ENCODE measurements at places on chromosomes 12 and 14.

DNA sequence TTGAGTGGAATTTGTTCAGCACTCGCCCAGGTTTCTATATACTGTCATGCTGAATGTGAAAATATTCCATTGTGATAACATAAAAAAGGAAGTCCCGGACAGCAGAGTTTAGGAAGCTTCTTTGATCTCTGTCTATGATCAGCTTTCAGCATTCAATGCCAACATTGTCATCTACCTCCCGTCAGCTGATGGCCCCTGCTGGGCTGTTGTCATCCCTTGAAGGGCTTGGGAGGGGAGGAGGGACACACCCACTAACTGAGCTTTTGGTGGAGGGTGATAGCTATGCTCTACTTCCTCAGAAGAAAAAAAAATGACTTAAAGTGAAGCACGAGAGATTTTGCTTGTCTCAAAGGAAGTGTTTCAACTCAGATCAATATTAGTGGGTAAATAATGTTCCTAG is 4.7 kb upstream of the KRT77 start:
- DNase-seq: no peak

- no peak for DNase-seq
These were observed 31.6 kb downstream of the CDK17 start for GRCh38 chr12:96368687-96369086.

DNA sequence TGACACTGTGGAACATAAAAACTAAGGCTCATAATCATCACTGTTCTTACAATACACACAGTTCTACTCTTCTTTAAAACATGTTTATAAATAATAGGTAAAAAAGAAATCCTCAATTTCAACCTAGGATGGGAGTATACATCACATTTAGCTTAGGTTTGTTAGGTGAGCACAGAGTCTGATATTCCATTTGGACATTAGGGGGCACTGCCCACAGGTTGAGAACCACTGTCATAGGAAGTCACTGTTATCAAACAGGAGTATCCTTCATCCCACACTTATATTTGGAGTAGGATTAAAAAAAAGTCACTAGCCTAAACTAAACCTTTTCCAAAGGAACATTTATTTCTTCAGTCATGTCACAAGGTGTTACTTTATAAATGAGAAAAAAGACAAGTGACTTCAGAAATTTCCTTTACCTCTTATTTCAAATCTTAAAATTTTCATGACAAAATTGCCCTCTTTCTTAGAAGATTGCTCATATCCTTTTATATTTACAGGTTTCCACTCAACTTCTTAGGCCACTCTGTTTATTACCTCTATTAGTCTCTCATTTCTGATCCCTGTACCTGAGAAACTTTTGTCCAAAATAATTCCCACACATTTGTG is 240.6 kb downstream of the CPNE8 start:
- DNase-seq: no peak

- DNase-seq: no peak
These were observed 27.7 kb downstream of the PPP1R13B start for GRCh38 chr14:103819503-103820307.

DNA sequence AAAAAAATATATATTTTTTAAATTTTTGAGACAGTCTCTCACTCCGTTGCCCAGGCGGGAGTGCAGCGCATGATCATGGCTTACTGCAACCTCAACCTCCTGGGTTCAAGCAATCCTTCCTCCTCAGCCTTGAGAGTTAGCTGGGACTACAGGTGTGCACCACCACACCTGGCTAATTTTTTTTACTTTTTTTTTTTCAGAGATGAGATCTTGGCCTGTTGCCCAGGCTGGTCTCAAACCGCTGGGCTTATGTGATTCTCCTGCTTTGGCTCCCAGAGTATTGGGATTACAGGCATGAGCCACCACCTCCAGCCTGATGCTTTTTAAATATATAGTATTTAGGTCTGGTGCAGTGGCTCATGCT is 24.5 kb downstream of the MDM2 start:
- DNase-seq: no peak

DNA sequence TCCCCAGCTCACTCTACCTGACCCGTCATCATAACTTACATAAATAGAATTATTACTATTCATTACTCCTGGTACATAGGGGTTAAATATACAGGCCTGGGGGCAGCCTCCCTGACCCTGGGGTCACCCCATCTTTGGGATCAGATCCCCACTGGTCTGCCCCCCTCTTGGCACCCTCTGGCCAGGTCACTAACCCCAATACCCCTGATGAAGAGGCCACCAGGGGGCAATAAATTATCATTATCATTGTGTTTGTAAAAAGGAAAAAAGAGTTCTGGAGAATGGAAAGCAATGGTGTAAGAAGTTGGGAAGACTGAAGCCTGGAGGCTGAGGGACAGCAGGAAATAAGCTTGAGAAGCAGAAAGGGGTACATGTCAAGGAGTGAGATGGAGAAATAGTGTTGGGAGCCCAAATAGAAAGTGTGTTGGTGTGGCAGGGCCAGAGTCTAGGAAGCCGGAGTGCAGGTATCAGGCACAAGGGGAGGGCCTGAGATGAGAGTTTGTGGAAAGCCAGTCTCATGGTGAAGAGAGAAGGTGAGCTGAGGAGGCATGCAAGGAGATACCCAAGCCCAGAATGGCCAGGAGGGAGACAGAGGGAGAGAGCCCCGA is 6.1 kb upstream of the AAAS start:
- DNase-seq: no peak

DNA sequence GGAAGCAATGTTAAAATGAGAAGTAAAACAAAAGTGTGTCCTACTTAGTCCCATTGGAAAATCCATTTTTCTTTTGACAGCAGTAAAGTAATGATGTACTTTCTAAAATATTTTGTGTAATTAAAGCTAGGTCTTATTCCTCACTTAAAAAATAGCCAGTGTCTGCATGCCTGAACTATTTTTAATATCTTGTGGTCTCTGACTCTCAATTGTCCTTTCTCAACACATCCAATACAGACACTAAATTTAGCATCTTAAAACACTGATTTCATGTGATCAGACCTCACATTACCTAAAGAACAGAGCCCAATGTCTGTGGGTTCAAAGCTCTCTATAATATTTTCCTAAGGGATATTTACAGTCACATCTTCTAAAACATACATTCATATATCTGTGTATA is 108.0 kb downstream of the DERA start:
- DNase-seq: no peak

DNA sequence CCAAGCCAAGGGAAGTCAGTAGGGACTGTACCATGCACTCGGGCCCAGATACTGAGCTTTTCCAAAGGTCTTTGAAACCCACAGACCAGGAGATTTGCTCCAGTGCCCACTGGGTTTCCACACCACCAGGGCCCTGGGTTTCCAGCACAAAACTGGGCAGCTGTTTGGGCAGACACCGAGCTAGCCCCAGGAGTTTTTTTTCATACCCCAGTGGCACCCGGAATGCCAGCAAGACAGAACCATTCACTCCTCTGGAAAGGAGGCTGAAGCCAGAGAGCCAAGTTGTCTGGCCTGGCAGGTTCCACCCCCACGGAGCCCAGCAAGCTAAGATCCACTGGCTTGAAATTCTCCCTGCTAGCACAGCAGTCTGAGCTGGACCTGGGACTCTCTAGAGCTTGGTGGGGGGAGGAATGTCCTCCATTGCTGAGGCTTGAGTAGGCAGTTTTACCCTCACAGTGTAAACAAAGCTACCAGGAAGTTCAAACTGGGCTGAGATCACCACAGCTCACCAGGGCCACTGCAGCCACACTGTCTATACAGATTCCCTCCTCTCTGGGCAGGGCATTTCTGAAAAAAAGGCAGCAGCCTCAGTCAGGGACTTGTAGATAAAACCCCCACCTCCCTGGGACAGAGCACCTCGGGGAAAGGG is 793.7 kb downstream of the RPS29 start:
- no peak for DNase-seq

GRCh38 chr12:115945491-115945885 is 332.0 kb downstream of the MED13L start:
- no peak for DNase-seq

DNA sequence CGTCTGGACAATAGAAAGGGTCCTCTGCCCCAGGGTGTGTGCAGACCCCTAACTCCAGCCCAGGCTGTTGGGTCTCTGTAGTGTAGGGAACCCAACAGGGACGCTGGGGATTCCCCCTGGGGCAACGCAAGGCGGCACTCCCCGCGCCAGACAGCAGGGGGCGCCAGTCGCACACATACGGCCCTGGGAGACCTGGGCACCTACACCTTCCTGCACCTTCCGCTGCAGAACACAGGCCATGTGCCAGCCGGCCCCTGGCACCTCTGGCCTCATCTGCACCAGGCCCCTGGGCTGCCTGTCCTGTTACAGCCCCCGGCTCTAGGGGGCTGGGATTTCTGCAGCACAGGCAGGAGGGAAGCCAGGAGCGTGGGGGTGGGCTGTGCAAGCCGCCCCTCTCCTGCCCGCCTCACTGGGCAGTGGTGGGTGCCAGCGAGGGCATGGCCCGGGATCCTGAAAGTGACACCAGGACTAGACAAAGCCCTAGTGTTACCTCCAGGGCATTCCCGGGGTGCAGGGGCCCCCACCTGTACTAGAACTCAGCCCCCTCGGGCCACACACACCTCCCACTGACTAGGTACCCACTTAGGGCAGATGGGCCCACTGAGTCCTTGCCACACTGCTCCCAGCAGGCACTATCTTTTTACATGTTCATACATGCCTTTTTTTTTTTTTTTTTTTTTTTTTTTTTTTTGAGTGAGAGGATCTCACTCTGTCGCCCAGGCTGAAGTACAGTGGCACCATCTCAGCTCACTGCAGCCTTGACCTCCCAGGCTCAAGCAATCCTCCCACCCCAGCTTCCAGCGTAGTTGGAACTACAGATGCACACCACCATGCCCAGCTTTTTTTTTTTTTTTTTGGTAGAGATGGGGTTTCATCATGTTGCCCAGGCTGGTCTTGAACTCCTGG is 37.5 kb downstream of the CCNK start:
- no peak for DNase-seq

DNA sequence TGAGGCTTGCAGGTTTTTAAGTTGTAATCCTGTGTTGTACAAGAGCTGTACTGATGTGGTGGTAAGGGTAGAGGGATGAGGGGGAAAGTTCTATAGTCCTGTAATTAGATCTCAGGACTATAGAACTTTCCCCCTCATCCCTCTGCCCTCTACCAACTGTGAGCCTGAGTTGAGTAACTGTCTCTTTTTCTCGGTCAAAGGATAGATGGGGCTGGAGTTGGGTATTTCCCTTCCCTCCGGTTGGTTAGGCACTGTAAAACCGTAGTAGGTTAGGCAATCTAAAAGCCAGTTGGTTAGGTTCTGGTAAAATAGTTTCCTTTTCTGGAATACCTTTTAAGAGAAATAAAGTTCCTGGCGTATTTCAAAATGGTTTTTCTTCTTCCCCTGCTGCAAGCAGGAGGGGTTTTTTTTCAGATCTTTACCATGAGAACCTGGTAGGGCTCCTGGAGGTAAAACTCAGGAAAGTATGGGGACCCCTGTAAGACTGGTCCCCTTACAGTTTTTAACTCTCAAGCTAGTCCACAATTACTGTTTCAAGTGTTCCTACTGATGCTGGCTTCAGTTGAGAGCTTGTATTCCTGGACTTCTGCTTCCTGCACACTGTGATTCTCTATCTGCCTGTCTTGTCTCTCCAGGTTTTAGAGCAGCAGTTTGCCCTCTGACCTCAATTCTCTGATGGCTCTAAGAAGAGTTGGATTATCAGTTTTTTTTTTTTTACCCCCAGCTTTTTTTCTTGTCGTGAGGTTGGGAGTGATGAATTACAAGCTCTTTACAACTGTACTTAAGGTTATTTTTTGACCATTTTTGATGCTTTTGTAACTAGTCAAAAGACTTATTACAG is 58.7 kb downstream of the FUT8 start:
- no peak for DNase-seq

DNA sequence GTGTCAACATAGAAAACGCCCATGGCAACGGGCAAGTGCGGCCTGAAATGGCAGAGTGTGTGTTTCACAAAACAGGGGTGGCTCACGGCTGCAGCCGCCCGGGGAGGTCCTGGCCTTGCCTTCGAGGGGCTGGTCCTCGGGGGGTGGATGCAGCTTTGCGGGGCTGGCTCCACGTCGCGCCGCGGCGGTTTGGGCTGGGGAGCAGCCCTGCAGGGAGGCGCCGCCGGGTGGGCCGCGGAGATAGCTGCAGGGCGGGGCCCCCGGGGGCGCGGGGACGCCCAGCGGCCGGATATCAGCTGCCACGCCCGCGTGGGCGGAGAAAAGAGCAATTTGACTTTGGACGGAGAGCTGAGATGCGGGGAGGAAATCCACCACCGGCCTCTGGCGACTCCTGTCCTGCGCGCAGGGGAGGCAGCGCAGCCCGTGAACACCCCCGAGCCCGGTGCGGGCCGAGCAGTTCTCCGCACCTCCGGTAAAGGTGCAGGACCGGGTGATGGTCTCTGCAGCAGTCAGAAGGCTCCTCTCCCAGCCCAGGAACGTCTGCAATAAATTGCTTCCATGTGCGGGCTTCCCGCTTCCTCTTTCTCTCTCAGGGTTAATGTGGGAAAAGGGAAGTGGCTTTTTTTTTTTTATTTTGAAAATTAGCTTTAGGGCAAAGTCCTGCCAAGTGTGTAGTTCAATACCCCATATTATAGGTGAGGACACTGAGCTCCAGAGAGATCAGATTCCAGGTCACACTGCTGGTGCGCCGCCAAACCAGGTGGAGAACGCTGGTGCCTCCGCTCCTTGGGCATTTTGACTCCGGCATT is 110.5 kb downstream of the ARF6 start:
- DNase-seq: no peak

DNA sequence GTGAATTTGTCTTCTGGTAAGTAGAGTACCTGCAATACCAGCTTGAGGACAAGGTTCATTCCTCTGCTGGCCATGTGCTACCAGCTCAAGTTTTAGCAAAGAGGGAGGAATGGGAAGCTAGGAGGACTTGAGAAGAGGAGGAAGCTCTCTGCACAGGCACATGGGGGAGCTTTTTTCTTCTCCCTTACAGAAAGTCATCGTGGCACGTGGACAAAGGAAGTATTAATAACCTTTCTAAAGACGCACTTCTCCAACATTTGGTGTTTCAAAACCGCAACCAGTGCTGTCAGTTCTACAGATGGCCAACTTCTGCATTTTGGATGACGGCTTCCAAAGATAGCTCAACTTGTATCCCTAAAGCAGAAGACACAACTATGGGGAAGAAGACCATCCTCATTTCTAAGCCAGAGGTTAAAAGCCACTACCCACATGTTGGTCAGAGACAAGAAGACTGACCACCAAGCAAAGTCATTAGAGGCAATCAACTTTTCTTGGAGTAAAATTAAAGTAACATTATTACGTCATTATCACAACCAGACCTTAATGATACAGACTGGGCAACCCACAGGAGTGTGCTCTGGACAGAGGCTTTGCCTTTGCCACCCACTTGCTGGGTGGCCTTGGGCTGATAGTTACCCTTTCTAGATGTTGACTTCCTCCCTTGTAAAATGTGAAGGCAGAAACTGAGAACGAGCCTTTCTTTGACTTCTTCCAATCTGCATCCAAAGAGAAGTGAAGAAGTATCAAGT is 12.3 kb upstream of the TMED10 start:
- DNase-seq: no peak
